ENCODE measurements at places on chromosomes 3 and 15. TPM values are rescaled to one million over a fixed set of nuclear protein-coding genes. Genes with fewer than 3 reads are reported as not detected.

DNA sequence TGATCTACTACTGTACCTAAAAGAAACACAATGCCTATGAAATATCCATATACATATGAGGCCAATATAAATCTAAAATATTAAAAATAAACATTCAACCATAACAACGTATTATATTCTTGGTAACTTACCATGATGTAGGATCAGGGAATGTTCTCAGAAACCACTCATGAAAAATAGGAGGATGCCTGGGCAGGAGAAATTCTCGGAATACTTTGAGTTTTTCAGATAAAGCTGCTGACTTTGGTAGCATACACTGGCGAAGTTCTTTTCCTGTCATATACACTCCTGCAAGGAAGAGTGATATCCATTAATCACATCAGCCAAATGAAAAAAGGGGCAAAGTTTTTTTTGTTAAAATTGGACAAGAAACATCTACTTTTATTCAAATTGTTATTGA, 11.3 kb upstream of the XRN1 start:
- ATAC-seq, result no peak

GRCh38 chr3:52774901-52775864, 2.2 kb upstream of the ITIH1 start:
- no peak for ATAC-seq

The FGF7 gene
- total RNA-seq, result 1.5 TPM

DNA sequence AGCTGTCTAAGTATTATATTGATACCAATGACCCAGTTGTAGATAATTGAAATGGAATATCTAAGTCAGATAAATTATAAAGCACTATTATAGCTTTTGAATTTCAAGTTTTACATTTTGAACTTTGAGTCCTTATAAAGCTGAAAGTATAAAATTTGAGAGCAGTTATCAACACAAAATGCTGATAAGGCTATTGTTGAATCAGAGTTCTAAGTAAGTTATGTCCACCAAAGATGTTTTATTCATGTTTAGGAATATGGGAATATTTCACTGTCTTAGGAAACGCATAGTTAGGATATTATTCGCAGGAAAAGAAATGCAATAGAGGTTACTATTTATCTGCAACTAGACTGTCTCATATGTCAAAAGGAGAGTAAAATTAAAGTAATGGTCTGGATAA, 29.4 kb downstream of the ZPLD1 start:
- no peak for ATAC-seq

- ATAC-seq, result no peak
These were observed 482.3 kb downstream of the ZBBX start for GRCh38 chr3:166897811-166898210.

DNA sequence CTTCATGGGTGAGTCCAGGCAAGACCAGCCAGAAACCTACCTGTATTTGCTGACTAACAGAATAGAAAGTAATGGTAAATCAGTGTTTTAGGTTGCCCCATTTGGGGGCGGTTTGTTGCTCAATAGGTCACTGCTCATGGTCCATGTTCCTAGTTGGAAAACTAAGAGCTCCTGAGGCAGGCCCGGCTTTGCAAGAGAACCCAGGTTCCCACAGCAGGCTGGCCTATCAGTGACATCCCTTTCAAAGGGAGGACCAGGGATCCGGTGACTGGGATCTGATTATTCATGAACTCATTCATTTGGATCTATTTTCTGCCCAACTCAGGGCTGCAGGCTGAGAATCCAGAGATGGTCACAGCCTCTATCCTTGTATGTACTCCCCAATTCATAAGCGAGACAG, 163.9 kb downstream of the WNT7A start:
- no peak for ATAC-seq
